ENCODE measurements at places on chromosomes 7 and 10. TPM values are rescaled to one million over a fixed set of nuclear protein-coding genes. Genes with fewer than 3 reads are reported as not detected.
A peak's percentile ranks its signal among the peaks of the same experiment; 100 is the strongest.

- peak; percentile 37 for DNase-seq
These were observed 15.4 kb downstream of the ACSL5 start for GRCh38 chr10:112389271-112389822.

DNA sequence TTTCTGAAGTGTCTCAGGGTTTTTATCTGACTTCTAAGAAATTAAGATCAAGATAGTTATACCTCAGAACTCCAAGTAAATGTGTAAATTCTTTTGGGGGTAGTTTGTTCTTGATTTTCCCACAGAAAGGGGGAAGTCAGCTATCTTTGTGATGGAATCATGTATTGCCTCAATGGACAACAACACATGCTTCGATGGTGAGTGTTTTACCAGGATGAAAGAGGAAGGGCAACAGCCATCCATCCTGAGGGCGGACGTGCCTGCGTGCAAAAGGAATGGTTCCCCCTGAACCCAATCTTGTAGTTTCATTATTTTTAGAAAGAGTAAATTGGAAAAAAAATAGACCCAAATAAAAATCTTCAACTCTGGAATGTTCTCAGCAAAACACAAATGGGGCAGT is 67.2 kb upstream of the ZPBP start:
- DNase-seq: no peak

- DNase-seq: no peak
These were observed 260.7 kb downstream of the BMPER start for GRCh38 chr7:34165927-34166550.

DNA sequence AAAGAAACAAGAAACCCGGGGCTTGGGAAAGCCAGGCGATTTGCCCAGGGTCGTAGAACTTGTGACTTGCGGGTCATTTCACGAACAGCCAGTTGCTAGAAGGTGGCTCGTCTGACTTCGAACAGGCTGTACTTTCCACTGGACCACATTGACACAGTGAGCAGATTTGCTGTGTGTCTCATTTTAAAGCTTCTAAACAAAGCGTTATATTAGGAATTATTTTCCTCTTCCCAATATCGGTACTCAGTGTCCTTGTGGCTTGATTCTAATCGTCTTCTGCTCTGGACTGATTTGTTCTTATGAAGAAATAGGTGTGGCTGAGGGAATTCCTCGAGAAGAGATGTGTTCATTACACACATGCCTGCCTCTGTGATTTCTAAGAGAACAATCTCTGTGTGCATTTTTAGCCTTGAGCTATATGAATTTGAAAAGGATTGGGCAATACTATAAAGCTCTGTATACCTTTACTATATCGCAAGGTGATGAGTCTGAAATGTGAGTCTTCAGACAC is 150.0 kb upstream of the PRR15 start:
- DNase-seq: no peak

- DNase-seq: no peak
These were observed 257.7 kb upstream of the NFE2L3 start for GRCh38 chr7:25894002-25894901.

DNA sequence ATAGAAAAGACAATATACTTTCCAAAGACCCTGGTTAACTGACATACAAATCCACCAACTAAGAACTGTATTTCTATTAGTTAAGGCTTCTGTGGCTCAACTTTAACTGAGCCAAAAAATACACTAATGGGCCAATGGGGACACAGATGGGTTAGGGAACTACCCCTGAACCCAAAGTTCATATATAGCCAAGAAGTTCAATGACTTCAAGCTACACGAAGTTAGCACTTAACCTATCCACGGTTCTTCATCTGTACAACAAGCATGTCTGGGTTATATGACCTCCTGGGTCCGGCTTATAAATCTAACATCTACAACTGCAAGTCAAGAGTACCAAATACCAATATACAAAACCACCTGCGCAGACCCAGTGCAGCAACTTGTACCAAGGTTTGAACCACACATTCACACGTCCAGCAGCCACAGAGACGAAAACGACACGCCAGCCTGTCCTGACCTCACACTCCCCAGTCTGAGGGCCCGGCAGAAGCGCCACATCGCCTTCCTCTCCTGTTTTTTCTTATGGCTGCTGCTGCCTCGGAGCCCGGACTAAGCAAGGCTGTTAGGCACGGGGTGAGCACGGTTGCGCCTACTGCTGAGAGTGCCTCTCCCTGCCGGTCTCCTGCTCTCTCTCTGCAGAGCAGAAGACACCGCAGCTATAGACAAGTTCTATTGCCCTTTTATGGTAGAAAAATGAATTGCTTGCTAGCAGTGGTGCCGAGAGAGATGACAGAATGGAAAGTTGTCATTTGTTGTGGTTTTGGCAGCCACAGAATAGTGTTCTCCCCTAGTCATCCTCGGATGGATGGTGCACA is 86.3 kb downstream of the RNF216 start:
- no peak for DNase-seq

DNA sequence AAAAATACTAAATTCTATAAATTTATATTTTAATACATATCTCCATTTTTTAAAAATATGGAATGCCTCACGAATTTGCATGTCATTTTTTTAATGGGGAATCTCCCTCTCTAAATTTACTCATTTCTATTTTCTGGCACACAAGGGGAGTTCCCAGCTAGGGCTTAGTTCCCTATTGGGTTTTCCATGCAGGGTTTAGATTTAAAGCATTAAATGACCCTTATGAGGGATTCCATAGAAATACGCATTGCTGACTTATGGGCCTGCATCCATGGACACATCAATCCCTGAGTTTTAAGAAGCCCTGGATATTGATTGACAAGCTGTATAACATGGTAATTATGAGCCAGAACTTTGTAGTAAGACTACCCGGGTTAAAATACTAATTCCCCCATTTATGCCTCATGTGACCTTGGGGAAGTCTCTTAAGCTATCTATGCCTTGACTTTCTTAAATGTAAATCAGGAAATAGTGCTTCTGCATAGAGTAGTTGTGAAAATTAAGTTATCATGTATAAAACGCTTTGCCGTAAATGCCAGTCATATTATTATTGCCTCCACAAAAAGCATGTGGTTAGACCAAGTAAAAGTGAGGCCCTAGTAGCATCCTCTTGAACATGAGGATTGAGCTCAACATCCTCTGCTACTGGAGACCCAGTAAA is 78.8 kb upstream of the ANKRD1 start:
- no peak for DNase-seq

DNA sequence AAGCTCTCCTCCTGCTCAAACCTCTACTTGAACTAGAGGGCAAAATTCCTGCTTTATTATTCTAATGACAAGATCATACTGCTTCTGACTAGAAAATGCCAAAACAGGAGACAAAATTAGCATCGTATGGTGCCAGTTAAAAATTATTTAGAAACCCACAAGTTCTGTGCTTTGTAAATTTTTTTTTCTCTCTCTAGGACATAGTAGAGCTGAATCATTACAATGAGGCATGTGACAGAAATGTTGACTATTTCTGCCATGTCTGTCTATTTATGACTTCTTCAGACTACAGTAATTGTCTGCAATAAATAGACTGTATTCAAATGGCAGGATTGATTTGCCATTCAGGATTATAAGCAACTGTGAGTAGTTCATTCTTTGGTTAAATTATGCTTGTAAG is 335.8 kb downstream of the PRPF18 start:
- DNase-seq: no peak

- no peak for DNase-seq
These were observed 62.5 kb upstream of the TOMM7 start for GRCh38 chr7:22884911-22885788.

ZNF736 gene
- total RNA-seq: 5.5 TPM

RARRES2 gene
- 178 TPM for total RNA-seq

CACNB2 gene
- 23.7 TPM for total RNA-seq

LEP gene
- total RNA-seq: 37.1 TPM

Measured in left cardiac atrium (tissue), 4 donors.